Mammary epithelial cell (primary cell): ENCODE measurements at places on chromosomes 1 and 21.

DNA sequence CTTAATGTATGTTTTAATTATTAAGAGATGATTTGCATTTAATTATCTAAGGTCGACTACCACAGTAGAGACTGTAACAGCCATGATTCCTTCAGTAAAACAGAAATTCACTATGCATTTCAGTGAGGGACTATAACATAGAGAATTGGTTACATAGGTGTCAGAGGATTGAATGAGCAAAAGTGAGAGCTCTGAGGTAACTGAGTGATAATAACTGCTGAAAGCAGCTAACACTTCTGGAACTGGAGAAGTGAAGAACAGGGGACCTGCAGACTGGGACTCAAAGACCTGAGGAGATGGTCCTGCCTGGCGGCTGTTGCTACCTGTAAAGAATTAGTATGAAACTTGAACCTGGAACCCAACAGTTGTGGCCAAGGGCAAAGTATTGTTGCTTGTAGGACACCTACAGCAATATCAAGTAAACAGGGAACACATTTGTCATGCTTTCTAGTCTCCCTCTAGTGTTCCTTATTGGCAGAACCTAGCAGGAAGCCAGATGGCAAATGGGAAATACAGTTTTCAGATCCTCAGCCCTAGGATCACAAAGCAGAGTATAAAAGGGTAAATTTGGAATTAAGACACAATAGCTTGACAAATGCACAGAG, 110.6 kb downstream of the HS2ST1 start:
- peak; percentile 30 for DNase-seq

GRCh38 chr1:214027498-214027897, 39.7 kb downstream of the PROX1 start:
- no peak for DNase-seq

DNA sequence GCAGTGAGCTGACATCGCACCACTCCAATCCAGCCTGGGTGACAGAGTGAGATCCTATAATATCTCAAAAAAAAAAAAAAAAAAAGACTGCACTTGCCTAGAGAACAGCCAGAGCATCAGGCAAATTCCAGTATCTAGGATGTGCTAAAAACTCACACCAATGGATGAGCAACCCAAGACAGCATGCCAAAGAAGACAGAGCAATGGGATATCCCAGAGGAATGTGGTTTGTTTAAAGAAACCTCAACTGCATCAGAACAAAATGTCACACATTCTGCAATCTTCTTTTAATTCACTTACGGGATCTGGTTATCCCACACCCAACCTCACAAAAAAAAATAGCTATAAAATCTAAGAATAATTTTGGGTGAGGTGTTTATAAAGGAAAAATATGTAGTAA, 7.3 kb downstream of the KCNH1 start:
- DNase-seq, result no peak

- DNase-seq, result peak; percentile 88
Observed at GRCh38 chr1:224498574-224499170, 64.1 kb upstream of the WDR26 start.

DNA sequence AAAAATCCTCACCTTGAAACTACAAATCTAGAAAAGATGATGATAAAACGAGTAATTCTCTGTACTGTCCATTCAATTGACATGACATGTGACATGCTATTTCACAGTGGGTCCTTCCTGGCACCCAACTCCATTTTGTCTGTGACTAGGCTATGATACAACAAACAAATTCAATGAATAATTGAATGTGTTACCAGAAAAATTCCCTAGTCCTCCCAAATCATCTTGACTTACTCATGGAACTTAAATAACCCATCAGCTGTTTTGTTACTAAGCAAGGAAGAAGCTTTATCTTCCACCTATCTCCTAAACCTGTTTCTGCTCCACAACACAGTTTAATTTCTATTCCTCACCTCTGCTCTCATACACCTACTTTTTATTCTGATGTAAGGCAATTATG, 30.4 kb downstream of the B3GALNT2 start:
- DNase-seq, result peak; percentile 41

- no peak for DNase-seq
Observed at GRCh38 chr1:20349561-20349960, 58.9 kb downstream of the VWA5B1 start.

- no peak for DNase-seq
Observed at GRCh38 chr1:75392278-75392677, 218.6 kb downstream of the SLC44A5 start.

DNA sequence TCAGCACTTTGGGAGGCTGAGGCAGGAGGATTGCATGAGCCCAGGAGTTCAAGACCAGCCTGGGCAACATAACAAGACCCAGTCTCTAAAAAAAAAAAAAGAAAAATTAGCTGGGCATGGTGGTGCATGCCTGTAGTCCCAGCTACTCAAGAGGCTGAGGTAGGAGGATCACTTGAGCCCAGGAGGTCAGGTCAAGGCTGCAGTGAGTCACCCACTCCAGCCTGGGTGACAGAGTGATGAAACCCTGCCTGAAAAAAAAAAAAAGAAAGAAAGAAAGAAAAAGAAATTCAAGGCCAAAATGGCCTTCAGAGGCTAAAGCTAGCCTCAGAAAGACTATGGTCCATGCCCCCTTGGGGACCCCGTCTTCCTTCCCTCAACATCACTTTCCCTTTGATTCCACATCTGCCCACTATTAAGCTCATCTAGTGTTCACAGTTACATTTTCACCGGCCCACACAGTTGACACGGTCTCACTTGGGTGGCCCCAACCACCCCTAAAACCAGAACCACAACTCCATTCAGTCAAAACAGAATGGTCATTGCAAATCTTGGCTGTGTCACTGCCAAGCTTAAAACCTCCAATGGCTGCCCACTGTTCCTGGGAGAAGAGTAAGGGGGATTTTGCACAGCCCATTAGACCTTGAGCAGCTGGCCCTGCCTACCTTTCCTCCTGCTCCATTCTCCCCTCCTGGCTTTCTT, 2.1 kb upstream of the CAPN8 start:
- no peak for DNase-seq

DNA sequence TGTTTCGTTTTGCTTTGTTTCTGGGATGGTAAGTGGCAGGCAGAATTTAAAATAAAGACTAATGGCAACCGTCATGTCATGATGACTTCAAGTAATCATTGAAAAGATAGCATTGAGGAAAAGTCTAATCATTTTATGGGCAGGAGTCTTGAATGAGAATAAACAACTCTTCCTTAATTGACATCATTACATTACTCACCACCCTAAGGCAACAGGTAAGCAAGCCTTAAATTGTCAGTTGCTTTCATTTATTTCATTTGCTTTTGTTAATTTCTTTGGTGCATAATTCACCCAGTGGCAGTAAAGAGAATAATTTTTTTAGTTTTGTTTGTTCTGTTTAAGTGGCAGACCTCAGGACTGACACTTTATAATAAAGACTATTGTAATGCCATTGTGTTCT, 669.0 kb downstream of the RWDD3 start:
- DNase-seq, result peak; percentile 5

GRCh38 chr1:184954232-184954995, 19.9 kb downstream of the NIBAN1 start:
- DNase-seq, result peak; percentile 54

GRCh38 chr21:14116080-14116481, 94.7 kb downstream of the LIPI start:
- no peak for DNase-seq

GRCh38 chr1:26856604-26857469, 6.1 kb upstream of the SFN start:
- peak; percentile 31 for DNase-seq

DNA sequence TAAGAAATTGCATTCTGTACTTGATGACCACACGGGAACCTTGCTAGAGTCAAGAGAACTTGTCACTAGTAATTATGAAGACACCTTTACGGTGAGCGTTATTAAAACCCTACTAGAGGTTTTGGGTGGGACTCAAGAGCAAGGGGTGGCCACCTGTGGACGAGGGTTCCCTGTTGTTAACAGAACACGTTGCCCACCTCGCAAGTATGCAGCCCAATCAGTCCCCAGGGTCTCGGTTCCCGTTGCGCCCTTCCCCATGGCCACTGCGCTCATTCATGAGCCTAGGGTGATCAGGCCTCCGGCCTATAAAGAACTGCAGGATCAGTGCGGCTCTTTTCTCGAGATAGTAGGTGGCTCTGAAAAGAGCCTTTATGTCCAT, 30.2 kb upstream of the RNF187 start:
- no peak for DNase-seq

DNA sequence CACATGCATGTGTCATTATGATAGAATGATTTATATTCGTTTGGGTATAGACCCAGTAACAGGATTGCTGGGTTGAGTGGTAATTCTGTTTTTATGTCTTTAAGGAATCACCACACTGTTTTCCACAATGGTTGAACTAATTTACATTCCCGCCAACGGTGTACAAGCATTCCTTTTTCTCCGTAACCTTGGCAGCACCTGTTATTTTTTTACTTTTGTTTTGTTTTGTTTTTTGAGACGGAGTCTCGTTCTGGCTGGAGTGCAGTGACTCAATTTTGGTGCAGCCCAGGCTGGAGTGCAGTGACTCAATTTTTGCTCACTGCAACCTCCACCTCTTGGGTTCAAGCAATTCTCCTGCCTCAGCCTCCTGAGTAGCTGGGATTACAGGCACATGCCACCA, 8.5 kb upstream of the S100B start:
- DNase-seq, result no peak

GRCh38 chr21:34795548-34796180, 126.9 kb downstream of the CLIC6 start:
- peak; percentile 85 for DNase-seq

DNA sequence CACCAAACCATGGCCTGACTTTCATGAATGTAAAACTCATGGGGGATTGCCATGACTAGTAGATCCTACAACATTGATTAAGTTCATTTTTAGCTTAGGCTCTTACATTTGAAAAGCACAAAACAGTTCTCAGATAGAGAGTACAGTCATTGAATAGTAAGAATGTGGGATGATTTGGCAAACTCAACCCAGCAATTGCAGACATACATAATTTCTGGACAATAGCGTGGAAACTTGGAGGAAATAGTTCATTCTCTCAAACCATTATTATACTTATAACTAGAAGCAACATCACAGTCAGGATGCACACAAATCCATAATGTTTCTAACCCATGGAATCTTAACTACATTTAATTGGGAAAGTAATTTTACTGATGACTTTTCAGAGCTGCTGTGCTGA, 598.2 kb downstream of the LMO4 start:
- no peak for DNase-seq

GRCh38 chr1:938088-938683, 14.5 kb downstream of the SAMD11 start:
- DNase-seq, result no peak

DNA sequence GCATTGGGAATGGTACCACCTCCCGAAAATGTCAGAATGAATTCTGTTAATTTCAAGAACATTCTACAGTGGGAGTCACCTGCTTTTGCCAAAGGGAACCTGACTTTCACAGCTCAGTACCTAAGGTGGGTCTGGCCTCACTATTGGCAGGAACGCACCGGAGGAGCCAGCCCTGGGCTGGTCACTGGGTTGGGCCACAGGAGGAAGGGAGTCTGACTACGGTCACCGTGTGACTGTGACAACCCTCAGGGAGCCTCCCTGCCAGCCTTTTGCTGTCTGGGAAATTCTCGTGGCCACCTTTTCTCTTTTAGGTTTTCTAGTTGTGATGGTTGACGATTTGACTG, 2.2 kb downstream of the IL10RB start:
- no peak for DNase-seq

DNA sequence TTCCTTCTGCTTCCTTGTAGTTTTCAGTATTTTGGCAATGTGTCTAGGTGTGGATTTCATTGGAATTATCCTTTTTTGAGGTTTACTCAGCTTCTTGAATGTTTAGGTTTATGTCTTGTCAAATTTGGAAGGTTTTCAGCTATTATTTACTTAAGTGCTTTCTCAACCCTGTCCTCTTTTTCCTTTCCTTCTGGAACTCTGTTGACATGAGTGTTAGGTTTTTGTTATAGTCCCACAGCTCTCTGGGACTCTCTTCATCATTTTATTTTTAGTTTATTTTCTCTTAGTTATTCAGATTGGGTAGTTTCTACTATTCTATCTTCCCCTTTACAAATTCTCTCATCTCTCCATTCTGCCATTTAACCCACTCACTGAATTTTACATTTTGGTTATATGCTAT, 63.1 kb upstream of the GPR88 start:
- no peak for DNase-seq

DNA sequence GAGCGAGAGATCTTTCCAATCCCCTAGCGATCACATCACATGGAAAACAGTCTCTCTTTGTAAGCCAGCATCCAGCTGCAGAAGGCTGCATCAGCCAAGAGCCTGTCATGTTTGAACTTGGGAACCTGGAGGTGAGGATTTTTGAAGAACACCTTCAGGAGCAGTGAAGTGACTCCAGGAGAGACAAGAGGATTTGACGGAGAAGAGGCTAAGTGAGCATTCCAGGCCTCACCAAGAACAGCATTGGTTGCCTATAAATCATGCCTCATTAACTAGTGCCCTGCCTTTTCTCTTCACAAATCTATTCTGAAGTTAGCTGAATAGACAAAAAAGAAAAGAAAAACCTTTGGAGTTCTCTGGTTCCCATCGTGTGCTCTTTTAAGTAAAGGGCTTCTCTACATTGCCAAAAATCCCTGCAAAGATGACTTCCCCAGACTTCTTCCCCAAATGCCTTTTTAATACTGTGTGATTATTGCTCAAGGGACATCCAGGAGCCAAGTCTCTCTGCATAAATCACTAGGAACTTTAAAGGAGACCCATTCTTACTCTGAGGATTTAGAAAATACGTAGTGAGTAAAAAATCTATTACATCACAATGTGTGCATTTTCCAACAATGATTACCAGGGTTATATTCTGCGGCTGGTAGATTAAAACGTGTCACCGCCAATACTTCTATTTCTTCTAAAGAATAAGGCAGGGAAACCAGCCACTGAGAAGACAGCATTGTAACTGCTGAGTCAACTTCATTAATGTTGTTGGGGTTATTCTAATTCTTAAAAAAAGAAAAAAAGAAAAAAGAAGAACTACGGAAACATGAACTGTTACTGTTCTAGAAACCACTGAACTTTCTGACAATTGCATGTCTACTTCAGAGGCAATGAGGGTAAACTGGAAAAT, 95.2 kb downstream of the KIF14 start:
- no peak for DNase-seq

- no peak for DNase-seq
Observed at GRCh38 chr1:162649583-162649982, 17.3 kb downstream of the DDR2 start.

GRCh38 chr1:41622402-41622801, 137.9 kb upstream of the EDN2 start:
- DNase-seq, result no peak

- DNase-seq, result peak; percentile 42
Observed at GRCh38 chr1:197399755-197400521, 131.9 kb downstream of the CRB1 start.

DNA sequence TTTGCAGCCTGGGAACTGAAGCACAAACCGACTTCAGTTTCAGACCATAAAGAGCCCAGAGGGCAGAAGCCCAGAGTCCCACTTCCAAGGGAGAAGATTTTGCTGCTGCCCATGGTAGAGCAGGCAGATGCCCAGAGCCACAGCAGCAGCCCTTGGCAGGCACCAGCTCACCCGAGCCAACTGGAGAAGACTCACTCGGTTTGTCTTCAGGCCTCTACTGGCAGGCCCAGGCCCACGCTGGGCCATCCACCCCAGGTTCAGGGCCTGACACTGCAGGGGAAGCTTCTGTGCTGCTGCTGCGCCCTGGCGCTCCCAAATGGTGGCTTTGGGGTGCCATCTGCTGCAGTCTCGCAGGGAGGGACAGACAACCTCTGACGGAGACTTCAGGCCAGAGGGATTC, 33.3 kb downstream of the SLC66A1 start:
- no peak for DNase-seq
